ENCODE measurements at places on chromosomes 13 and 19. TPM values are rescaled to one million over a fixed set of nuclear protein-coding genes. Genes with fewer than 3 reads are reported as not detected.
A peak's percentile ranks its signal among the peaks of the same experiment; 100 is the strongest.

- DNase-seq, result no peak
Observed at GRCh38 chr13:110464556-110465333, 96.8 kb downstream of the RAB20 start.

DNA sequence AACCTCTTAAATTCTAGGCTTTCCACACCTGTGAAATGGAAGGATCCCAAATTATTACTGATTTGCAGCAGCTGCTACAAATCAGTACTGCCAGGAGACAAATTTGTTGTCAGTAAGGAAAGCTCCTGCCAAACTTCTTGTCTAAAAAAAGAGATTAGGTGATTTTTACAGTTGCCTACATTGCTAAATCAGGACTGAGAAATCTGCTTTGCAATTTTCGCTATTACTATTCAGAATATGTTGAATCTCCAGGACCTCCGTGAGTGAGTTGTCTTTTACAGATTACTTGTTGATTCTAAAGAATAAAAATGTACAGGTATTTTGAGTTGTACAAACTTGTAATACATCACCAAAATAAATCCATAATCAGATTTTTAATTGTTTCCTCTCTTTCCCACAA lies 1815.9 kb downstream of the PCDH9 start:
- DNase-seq, result no peak

DNA sequence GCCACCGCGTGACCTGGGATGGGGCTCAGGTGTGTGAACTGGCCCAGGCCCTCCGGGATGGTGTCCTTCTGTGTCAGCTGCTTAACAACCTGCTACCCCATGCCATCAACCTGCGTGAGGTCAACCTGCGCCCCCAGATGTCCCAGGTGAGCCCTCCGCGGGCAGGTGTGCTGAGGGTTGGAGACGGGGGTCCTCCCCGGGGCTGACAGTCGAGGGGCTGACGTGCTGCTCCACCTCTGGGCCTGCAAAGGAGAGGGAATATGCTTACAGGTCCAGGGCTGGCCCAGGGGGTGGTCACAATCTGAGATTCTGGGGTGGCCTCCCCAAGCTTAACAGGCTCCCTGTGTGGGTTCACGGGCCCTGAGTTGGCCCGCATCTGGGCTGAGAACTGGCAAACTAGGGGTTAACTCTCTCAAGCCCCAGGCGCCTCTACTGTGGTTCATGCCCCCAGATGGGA lies 386 bp downstream of the VAV1 start:
- DNase-seq, result no peak

- DNase-seq, result peak; percentile 74
Observed at GRCh38 chr19:13764821-13765394, 586 bp downstream of the MRI1 start.

DNA sequence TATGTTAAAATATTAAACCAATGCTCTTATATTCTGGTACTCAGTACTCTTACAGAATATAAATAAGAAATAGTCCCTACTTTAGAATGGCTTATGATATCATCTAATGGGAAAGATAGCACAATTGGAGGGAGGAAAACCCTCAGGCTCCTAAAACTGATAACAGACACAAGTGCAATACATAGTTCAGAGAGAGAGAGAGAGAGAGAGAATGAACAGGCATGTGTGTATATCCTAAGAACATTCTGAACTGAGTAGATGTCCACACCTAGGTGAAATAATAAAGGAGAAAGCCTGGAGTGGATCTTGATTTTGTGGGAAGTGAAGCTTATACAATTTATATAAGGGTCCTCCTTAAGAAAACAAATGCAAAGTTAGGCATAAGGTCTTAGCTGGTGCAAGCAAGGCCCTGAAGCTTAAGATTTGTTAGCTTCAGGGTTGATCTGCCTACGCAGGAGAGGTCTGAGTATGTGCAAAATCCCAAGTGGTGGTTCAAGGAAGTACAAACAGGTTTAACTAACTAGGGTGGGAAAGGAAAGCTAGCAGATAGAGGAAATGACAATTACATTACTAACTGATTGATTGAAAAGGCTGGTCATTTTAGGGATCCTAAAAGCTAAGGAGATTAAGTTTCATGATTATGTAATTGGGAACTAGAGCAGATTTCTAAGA lies 53.3 kb downstream of the SOX21 start:
- no peak for DNase-seq

CELF5 gene
- polyA plus RNA-seq, result 0.33 TPM

DNA sequence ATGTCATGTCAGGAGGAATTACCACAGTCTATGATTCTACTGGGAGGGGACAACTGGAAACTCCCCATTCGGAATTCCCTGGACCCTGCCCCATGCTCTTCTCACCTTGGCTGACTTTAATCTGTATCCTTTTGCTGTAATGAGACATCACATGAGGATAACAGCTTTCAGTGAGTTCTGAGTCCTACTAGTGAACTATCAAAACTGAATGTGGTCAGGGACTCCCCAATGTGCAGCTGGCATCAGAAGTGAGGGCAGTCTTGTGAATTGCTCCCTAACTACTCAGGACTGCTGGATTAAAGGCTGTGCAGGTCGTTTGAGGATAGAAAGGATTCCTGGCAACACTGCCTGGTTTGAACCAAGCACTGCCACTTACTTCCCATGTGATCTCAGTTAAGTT lies 15.2 kb downstream of the SIGLEC7 start:
- no peak for DNase-seq

GRCh38 chr13:37302686-37303085 lies 197.2 kb upstream of the CSNK1A1L start:
- no peak for DNase-seq

- no peak for DNase-seq
Observed at GRCh38 chr13:111342721-111343120, 22.3 kb downstream of the TEX29 start.

GRCh38 chr19:10858204-10858828 lies 10.1 kb downstream of the C19orf38 start:
- peak; percentile 69 for DNase-seq

DNA sequence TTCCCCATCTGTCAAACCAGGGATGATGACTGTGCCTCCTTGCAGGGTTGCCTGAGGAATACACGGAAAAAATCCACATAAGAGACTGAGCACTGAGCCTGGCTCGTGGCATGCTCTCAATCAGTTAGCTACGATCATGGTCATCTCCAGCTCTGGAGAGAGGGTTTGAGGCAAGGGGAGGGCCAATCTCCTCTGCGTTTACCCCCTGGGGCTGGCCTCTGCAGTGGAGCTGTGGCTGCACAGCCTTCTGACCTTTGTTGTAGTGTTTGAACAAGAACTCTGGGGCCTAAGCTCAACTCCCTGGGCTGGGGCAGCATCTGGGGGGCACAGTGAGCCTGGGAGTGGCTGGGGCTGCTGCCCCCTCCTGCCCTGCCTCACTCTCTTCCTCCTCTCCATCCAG lies 5.9 kb downstream of the LRRC4B start:
- no peak for DNase-seq

DNA sequence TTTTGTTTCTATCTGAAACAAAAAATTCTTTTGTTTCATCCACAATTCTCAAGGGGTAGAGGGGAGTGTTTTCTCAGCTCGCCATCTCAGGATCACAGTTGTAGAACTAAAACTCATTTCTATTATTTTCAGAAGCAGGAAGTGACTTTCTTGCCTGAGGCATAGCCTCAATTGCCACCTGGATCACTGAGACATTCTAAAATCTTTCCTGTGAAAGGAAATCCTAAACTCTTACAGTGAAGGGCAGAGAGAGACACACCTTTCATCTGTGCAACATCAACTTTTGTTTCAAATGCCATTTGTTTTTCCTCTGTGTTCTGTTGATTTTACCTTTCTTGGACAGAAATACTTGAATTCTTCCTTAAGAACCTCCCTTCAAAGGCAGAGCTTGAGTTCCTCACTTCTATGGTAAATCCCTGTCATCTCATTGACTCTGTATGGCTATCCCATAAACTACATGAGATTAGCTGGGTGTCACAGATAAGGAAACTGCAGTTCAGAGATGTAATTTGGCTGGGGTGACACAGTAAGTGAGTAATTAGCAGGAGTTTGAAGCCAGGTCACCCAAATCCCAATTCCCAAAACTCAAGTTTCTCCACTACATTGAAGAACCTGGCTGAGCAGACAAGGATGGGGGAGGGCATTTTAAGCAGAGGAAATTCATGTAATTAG lies 224.4 kb upstream of the HTR2A start:
- no peak for DNase-seq

THSD1 gene
- 8.9 TPM for polyA plus RNA-seq

- no peak for DNase-seq
Observed at GRCh38 chr19:28971049-28971448, 241.9 kb downstream of the UQCRFS1 start.

DNA sequence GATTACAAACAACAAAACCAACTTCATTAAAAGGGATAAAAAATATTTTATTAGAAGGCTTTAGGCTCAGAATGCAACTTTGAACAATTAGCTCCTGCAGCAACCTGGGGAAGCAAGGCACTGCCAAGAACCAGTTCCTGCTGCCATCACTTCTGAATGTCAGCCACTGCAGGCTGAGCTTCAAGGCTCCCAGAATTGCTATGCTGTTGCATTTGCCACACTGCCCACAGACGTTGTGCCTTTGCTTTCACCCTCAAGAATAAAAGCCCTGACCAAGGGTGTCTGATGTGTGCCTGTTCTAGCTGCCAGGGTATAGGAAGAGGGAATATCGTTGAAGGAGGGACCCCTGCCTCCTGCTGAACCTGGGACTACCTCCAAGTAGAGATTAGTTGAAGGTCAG lies 238.4 kb downstream of the ITGBL1 start:
- DNase-seq, result no peak

DNA sequence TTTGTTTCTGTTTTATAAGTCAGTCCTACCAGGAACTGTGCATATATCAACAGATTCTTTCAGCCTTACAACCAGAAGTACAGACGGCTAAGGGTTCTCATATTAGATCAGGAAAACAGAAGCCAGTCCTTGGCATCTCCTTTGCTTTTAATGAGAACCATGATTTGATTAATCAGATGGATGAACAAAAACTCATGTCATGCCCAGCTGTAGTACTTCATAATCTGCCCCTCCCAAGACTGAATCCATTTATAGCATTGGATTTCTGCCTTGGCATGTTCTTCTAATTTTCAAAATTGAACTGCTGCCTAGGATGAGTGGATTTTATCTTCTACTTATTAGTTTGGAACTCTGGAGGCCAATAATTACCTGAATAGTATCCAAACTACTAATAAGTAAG lies 617.2 kb downstream of the SLITRK5 start:
- no peak for DNase-seq

DNA sequence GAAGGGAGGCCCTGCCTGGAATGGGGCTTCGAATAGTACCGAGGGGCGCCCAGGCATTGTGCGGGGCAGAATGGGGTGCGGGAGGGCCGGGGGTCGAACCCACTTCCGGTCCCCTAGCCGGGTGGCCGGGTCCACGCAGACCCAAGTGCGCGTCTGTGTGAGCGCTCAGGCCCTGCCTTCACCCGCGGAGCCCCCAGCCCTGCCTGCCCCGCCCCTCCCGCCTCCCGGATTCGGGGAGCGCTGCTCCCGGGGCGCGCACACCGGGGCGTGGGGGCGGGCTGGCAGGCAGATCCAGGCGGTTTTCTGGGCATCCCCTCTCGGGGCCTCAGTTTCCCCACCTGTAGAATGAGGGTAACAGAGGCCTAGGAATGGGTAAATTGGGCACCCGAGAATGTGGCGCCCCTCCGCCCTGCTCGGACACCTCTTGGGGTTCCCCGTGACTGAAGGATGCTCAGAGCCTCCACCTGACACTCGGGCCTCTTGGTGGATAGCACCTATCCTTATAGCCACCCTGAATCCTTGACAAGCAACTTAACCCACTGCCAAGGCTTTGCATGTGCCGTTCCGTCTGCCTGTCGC lies 682 bp downstream of the PIK3R2 start:
- DNase-seq, result peak; percentile 59

GRCh38 chr19:10565567-10566407 lies at the start of gene KRI1:
KRI1 (minus strand) TSS chr19:10566010; CDS start chr19:10565999, 11 bp downstream.
- peak; percentile 99 for DNase-seq

GRCh38 chr13:73754727-73755292 lies 379.4 kb downstream of the KLF12 start:
- peak; percentile 30 for DNase-seq

- peak; percentile 81 for DNase-seq
Observed at GRCh38 chr19:13978351-13979243, 26.3 kb downstream of the DCAF15 start.

TEX26 gene
- not detected for polyA plus RNA-seq

DNA sequence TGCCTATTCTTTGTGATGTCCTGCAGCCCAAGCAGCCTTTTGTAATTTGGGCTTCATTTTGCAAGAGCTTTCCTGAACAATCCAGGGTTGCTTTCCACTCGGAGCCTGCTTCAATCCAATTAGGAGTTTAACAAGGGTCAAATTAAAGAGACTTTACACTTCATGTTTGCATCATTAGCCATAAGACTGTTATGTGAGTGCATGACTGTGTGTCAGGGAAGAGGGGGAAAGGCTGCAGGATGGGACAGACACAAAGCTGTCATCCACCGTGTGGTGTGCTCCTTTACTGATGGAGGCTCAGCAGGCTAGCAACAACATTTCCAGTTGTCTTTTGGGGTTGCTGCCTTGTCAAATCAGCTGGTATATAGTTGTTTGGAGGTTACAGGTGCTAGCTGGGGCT lies 23.7 kb upstream of the MAB21L1 start:
- DNase-seq, result no peak

DNA sequence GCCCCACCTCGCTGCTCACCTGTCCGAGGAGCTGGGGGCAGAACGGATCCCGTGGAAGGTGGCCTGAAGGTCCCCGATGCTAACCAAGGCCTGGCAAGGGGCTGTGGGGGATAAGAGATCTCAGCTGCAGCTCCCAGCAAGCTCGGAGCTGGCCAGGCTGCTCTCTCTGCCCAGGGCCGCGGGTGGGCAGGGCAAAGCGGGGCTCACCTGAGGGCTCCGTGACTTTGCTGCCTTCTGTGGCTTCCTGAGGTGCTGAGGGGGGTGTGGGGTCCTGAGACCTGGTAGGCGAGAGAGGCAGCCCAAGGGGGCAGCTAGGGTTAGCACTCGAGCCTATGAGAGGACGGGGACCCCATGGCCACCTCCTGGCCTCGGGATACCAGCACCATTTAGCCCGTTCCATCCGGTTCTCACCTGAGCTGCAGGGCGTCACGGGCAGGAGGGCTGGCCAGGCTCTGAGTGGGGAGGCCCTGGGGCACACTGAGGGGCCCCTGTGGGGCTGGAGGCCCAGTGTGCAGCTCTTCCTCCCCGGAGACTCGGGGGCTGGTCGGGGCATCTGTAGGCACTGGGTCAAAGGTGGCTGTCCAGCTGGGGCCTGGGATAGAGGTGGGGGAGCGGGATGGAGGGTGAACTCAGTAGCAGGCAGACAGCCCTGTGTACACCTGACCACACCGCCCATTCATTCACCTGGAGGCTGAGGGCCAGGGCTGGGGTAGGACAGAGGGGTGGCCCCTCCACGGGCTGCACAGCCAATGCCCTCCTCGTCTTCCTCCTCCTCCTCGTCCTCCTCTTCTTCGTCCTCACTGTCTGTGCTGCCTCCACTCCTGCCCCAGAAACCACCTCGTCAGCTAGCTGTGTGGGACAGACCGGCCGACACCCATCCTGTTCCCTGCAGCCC lies 3.1 kb upstream of the TMEM86B start:
- no peak for DNase-seq

PEX11G gene
- polyA plus RNA-seq, result 6.4 TPM

DNA sequence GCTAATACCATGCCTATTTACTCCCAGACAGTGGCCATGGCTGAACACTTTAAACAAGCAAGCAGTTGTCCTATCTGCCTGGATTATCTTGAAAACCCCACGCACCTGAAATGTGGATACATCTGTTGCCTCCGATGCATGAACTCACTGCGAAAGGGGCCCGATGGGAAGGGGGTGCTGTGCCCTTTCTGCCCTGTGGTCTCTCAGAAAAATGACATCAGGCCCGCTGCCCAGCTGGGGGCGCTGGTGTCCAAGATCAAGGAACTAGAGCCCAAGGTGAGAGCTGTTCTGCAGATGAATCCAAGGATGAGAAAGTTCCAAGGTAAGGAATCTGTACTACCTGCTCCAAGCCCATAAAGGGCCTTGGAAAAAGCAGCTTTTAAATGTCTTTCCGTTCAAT lies 8.6 kb downstream of the RFPL4AL1 start:
- peak; percentile 13 for DNase-seq
